ENCODE measurements at places on chromosomes 6 and 20. TPM values are rescaled to one million over a fixed set of nuclear protein-coding genes. Genes with fewer than 3 reads are reported as not detected.

- DNase-seq = no peak
Observed at GRCh38 chr20:32088759-32089158, 20.8 kb upstream of the TM9SF4 start.

DNA sequence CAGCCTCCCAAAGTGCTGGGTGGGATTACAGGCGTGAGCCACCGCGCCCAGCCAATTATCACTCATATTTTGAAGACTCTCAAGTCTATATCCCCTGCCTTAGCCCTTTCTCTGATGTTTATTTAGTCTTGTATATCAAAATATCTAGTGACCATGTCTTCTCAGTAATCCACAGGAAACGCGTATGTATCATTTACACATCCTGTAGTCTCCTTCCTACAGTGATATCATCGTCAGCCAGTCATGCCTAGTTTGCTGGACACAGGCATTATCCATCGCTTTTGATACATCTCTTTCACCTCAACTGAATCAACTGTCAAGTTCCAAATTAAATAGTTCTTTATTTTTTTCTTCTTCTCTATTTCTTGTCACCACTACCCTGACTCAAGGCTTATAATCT lies 223.7 kb downstream of the NKAIN2 start:
- DNase-seq = no peak

The GCNT2 gene
- polyA plus RNA-seq = 18.2 TPM

DNA sequence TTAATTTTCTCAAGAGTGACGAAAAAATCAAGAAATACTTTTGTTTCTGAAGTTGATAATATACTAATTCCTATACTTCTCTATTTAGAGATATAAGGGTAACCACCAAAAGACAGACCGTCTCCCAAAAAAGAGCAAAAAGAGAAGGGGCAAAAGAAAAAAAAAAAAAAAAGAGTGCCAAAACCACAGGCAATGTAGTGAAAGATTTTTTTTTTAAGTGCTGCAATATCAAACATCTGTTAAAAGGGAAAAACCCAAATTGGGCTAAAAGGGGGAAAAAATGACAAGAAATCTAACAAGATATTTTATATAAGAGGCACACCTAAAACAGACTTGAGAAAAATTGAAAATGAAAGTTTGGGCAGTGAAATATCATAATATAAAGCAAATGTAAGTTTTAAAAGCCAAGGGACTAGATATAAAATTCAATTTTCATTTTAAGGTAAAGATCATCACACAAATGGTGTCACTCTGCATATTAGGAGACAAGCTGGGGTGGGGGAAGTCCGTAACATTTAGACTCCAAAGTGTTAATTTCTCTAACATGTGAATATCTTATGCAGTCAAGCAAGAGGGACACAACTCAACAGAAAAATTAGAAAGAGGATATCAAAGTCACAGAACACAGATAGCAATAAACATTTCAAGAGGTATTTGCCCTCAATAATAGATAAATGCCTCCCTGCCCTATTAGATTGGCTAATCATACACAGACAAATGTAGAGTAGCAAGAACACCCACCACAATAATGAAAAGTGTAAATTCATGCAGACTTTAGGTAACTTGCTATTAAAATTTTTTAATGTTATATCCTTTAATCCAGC lies 9.1 kb downstream of the C6orf52 start:
- no peak for DNase-seq

The KLC4 gene
- polyA plus RNA-seq = 46.2 TPM

DNA sequence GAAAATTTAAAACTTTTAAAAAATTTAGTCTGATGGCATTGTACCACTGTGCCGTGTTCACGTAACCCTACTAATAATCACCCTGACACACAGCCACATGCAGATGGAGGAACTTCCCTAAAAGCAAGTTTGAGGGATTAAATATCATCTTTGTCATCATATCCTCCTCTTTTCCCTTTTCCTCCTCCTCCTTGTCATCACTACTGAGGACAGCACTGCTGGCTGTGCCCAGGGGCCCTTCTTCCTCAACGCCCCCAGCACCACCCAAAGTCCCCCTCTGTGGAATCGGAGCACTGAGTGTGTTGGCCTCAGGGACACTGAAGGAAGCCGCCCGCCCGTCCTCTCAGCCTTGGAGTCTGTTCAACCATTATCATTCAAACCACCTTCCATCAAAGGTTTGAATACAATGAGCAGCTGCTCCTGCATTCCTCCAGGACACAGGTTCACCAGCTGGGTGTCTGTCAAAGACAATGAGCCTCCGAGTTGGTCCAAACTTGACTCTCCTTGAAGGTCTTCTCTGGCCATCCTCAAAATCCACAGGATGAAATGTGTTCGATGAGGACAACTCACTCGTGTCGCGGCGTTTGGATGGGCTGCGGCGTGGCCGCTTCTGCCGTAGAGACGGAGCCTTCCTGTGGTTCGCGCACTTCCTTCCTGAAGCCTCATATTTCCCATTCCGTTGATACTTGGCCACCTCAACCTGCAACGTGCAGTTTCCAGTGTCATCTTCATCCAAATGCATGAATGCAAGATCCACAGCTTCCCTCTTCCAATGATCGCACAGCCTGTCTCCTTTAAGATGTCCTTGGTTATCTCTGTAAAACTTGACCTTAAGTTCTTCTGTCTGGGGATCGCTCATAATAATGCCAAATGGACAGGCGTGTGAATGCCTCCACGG lies 23.3 kb downstream of the NQO2 start:
- no peak for DNase-seq

The RIMS1 gene
- 2.0 TPM for polyA plus RNA-seq

- no peak for DNase-seq
Observed at GRCh38 chr6:45074439-45074838, 253.7 kb upstream of the RUNX2 start.

- no peak for DNase-seq
Observed at GRCh38 chr20:50053362-50054230, 59.4 kb downstream of the UBE2V1 start.

GRCh38 chr6:10999994-11000393 lies 44.1 kb downstream of the ELOVL2 start:
- no peak for DNase-seq

- no peak for DNase-seq
Observed at GRCh38 chr6:72350296-72350881, 271.5 kb upstream of the KCNQ5 start.

DNA sequence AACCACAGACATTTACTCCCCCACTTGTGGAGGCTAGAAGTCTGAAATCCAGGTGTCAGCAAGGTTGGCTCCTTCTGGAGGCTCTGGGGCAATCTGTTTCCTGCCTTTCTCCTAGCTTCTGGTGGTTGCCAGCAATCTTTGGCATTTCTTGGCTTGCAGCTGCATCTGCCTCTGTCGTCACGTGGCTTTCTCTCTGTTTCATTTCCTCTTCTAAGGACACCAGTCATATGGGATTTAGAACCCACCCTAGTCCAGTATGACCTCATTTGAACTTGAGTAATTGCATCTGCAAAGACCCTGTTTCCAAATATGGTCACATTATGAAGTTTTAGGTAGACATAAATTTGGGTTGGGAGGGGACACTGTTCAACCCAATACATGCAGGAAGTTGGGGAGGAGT lies 56.2 kb upstream of the EPB41L1 start:
- no peak for DNase-seq

DNA sequence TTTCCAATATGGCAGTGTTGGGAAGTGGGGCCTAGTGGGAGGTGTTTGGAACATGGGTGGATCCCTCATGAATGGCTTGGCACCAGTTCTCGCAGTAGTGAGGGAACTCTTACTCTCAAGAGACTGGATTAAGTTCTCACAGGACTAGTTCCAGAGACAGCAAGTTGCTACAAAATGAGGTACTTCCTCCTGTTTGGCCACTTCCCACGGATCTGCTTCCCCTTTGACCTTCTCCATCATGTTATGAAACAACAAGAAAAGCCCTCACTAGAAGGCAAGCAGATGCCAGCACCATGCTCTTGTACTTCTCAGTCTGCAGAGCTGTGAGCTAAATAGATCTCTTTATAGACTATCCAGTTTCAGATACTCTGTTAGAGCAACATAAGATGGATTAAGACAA lies 3.1 kb downstream of the RSPH3 start:
- DNase-seq = no peak

DNA sequence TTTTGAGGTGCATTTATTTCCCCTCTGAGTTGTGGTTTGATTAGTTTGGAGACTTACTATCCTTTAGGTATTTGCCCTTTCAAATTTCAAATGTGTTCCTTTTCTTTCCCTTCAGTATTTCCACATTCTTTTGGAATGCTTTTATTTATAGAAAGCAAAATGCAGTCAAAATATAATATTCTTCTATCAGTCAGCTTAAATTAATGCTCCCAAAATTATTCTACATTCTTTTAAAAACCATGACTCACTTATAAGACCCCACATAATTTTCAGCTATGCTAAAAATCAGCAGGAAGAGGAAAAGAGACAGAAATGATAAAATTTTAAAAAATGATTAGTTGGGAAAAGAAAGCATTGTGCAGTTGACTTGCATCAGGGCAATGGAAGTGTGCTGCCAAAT lies 180.0 kb upstream of the SMLR1 start:
- no peak for DNase-seq

GRCh38 chr6:90111387-90111786 lies 185.3 kb downstream of the BACH2 start:
- no peak for DNase-seq

DNA sequence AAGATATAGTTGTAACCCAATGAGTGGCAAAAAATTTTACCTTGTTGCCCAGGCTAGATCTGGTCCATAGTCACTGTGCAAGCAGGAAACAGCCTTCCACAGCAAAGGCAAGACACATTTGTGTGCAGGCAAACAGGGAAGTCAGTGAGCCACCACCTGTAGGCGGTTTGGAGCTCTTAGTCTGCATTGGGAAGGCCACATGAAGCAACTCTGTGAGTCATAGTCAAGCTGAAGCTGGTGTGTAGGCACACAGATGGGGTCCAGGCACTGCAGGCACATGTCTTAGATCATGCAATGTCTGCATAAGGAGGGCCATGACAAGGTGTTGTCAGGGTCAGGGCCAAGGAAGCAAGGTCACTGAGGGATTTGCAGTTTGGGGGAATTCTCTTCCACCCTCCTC lies 543.2 kb upstream of the EPHA7 start:
- DNase-seq = no peak

DNA sequence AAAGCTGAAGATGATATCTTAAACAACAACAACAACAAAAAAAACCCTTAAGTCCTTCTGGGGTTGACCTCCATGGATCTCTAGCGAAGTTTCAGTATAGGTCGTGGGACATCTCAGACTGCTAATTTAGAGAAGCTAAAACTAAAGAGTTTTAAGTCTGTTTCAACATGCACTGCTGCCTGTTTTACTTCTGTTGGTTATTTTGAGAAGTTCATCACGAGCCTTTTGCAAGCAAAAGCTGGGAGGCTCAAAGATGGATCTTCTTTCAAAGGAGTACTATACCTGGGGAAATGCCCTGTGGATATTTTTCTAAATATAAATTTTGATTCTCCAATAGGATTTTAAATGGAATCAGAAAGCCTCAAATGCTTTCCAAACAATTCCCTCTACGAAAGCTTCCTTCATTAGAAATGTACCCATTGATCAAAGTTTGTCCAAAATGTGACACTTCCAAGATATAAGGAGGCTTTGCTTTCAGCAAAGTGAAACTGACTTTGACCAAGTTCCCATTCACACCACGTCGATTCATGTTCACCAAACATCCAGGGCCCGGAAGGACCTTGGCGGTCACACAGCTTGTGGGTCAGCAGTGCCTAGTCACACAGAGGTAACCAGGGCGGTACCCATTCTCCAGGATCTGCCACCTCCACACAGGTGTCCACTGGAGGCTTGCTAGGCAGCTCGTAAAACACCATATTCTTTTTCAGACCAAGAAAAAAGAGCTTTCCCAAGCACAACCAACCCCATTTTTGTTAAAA lies 94.7 kb upstream of the QKI start:
- no peak for DNase-seq

- DNase-seq = no peak
Observed at GRCh38 chr6:15946701-15947385, 182.0 kb upstream of the MYLIP start.

The NEDD9 gene
- polyA plus RNA-seq = 67.6 TPM

- no peak for DNase-seq
Observed at GRCh38 chr6:149224399-149224798, 93.1 kb upstream of the TAB2 start.

GRCh38 chr6:145964948-145965366 lies 799 bp upstream of the SHPRH start:
- DNase-seq = no peak

DNA sequence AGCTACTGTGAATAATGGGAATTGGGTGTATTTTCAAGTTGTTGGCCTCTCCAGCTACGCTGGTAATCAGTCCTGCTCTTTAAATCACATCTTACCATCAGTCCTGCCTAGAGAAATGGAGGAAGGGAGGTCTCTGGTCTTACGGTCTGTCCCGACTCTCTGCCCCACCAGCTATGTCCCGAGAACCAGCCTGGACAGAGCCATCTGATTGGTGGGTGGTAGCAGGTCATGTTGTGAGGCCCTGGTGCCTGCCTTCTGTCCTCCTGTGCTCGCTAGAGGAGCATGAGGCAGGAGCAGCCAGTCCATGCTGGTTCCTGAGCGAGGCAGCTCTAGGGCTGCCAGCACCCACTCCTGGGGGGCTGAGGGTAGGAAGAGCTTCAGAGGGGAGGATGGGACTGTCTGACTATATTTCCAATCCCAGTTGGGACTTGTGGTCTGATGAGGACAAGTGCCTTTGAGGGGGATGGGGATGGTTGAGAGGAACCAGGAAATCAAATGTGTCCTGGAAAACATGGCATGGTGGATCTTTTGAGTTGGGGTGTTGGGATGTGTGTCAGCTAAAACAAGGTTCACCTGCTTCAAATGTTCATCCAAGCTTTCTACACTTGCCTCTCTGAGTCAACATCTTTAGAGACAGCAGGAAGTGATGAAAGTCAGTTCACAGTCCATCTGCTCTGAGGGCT lies 33.0 kb downstream of the SYNJ2 start:
- no peak for DNase-seq
